Kidney (tissue), 22 donors: ENCODE measurements at places on chromosomes 2 and 18. TPM values are rescaled to one million over a fixed set of nuclear protein-coding genes. Genes with fewer than 3 reads are reported as not detected.

GRCh38 chr2:231037202-231037730 is at the start of gene C2orf72:
TSS of gene C2orf72 (plus strand) at chr2:231037523. CDS start at chr2:231037566, 43 bp downstream.
- DNase-seq = no peak

DNA sequence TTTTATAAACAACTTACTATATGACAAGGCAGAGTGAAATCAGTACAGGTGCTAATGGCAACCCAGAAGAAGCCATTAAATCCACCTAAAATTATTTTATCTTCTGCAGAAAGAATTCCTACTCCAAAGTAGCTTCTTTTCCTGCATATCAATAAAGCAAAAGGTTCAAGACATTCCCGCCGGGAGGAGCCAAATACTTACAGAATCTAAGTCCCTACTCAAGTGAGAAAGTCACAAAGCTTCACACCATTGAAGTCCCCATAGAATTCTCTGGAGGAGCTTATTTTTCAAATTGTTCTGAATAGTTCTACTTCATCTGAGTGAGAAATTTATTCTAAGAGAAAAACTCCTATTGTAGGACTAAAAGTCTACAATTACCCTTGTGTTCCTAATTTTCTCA is 233.7 kb upstream of the HNRNPA3 start:
- DNase-seq = no peak

DNA sequence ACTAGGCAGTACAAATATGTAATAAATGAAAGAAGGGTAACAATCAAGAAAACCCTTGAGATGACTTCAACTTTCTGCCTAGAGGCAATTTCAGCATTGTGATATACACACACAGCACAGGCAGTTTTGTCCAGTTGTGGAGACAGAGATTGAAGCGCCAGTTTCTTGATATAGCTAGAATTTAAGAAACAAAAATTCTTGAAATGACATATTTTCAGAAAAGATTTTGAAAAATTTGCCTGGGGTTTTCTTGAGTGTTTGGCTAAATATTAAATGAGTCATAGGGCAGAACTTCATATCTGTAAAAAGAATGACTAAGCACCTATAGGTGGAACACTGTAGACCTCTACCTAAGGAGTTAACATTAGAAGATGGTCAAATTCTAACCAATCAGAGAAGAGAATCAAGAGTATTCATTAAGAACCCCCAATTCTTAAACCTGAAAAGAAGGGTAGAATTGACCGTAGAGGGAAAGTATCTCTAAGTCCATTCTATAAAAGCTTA is 1266.8 kb upstream of the TMEFF2 start:
- DNase-seq = no peak

DNA sequence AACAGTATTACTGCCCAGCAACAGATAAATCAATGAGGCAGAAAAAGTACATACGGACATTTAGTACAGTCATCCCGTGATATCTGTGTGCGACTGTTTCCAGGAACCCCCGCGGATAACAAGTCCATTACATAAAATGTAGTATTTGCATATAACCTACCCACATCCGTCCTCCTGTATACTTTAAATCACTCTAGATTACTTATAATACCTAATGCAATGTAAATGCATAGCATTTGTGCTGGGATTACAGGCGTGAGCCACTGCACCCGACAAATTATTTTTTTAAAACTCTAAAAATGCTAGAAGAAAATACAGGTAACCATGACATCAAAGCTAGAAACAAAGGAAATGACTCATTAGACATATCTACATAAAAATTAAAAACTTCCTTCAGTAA is 91.6 kb downstream of the FAM161A start:
- DNase-seq = no peak

Gene RTP5
- 0.13 TPM for total RNA-seq

GRCh38 chr2:9071032-9071431 is 67.5 kb upstream of the MBOAT2 start:
- no peak for DNase-seq
